Mesenteric fat pad (tissue), 1 donor: ENCODE measurements at places on chromosomes 7 and 10.

DNA sequence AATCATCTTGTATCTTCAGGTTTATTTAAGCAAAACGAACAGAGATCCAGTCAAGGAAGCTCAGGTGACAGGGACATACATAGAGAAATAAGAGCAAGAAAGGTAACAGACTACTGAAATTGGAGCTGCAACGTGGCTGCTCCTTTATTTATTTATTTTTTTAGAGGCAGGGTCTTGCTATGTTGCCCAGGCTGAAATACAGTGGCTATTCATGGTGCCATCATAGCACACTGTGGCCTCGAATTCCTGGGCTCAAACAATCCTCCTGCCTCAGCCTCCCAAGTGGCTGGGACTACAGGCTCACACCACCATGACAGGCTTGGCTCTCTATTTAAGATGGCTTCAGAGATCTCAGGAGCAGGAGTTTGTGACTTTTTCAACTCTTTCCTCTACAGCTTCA lies 46.4 kb downstream of the COL1A2 start:
- no peak for DNase-seq

DNA sequence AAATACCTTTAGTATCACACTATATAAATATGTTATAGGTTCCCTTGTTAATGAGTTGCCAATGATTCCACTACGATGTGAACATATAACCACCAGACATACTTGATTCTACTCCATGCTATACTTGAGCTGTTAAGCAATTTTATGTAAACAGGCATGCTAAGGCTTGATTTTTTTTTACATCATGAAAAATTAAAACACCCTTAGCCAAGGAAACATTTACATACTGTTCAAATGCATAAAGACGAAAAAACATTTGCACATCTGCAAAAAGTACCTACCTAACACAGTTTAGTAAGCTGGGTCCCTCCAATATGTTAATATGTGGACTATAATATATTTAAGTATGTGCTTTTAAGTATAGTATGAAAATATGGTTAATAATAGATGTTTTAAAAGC lies 9.0 kb upstream of the CABCOCO1 start:
- DNase-seq, result no peak

DNA sequence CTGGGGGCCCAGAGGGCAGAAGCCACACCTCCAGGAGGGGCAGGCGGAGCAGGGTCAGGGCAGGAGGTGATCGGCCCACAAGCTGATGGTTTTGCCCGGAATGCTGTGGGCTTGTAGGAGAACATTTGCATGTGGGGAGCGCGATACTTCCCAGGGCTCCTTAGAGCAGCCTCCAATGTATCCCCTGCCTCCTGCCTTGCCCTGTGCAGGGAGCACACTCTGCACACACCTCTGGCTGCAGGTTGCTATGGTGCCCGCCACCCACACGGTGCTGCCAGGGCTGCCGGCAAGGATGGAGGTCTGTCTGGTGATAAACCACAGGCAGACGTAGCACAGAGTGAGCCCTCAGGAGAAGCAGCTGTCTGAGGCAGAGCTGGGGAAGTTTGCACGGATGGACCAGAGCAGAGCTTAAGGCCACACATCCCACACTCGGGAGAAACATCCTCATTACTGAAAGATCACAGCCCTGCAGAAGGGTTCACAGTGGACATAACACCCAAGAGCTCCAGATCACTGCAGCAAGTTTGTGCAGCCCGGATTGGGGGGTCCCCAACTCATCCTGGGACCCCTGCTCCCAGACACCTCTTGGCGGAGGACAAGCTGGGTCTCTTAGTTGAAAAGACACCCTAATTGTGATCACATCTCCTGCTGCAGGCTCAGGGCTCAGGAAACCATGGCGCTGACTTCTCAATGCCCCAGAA lies 41.8 kb downstream of the VIPR2 start:
- DNase-seq, result peak; percentile 84

DNA sequence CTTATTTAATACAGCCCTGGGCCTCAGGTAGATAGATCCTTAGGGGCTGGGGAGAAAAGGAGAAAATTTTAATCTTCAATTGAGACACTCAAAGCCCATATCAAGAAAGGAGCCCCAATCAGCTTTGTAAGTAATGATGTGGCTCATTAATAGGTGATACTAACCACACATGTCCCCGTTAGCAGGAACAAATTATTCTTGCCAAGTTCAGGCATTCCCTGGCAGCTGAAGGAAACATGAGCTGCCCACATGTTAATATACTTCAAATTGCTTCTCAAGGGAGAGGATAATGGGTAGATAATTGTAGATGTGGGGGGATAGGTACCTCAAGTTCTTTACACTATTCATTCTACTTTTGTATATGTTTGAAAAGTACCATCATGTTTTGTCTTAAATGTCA lies 14.5 kb downstream of the IFIT5 start:
- no peak for DNase-seq

DNA sequence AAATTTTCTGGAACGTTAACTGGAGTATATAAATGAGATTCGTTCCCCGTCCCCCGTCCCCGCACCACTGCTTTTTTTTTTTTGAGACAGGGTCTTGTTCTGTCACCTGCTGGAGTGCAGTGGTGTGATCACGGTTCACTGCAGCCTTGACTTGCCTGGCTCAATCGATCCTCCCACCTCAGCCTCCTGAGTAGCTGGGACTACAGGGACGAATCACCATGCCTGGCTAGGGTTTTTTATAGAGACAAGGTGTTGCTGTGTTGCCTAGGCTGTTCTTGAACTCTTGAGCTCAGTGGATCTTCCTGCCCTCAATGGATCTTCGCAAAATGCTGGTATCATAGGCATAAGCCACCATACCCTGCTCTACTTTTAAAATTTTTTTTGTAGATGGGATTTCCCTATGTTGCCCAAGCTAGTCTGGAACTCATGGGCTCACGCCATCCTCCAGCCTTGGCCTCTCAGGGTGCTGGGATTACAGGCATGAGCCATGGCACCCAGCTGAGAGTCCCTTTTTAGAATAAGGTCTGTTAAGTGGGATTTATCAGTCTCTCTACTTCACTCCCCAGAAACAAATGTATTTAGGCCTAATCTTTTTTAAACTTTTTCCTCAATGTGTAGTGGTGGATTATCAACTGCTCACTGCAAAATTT lies 122.9 kb downstream of the LYZL1 start:
- DNase-seq, result no peak

DNA sequence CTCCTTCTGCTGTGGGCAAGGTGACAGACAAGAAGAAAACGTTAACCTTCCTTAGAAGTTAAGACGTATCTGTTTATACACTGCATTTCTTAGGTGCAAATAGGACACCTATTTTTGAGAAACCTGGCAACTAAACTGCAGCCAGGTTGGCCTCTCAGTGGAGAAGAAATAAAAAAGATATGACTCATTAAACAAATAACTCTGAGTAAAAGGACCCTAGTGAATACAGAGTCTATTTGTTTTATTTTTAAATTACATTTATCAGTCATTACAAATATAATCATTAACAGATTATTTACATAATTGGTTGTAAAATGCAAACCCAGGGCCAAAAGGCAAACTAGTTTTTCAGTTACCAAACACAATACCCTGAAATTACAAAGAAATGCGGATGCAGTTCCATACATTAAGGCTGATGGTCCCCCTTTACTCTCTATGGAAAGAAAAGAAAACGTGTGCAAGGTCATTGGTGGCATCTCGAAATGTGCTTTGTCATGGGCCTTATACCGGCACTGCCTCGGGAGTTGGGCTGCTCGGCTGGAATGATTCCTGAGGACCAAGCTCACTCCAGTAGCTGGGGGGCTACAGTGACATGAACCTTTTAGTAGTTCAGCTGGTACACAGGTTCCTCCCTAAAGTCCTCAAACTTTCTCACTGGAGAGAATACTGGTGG lies 38.4 kb downstream of the ADRB1 start:
- DNase-seq, result no peak

- DNase-seq, result no peak
Measured at GRCh38 chr10:26969145-26969926, 108.6 kb upstream of the ABI1 start.

- DNase-seq, result no peak
Measured at GRCh38 chr7:7548407-7548806, 12.7 kb upstream of the COL28A1 start.

DNA sequence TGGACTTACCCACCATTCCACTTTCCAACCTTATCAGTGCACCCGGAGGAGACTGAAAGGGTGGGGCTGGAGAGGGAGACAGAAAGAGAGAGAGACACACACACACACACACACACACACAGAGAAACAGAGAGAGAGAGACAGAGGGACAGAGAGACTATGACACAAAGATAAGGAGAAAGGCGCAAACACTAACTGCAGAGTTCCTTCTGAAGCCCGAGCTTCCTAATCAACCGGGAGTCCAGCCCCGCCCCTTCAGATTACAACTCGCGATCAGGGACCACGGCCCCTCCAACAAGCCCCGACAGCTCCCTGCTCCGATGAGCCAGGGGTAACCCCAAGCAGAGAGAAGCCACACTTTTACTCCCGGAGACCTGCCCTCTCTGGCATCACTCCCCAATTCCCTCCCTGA lies 499 bp downstream of the GAL3ST4 start:
- DNase-seq, result no peak

DNA sequence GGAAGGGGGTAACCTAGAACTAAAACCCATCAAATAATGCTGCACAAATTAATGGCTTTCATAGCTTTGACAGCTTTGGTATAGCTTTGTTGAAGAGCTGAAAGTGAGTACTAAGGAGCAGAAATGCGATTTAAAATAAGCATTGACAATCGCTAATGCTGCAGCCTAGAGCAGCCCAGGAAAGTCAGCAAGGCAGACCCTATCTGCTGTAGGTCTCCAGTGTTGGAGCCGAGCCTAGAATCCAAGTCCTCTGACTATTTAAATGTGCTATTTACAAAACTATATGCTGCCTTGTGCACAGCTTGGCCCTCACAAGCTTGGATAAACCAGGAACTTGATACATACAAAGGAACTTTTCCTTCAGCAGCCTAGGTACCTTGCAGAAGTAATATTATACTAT lies 64.9 kb upstream of the ASAH2 start:
- DNase-seq, result no peak

- no peak for DNase-seq
Measured at GRCh38 chr10:48773580-48773979, 88.9 kb downstream of the WDFY4 start.

- DNase-seq, result no peak
Measured at GRCh38 chr10:38159004-38159403, 64.9 kb downstream of the ZNF37A start.

DNA sequence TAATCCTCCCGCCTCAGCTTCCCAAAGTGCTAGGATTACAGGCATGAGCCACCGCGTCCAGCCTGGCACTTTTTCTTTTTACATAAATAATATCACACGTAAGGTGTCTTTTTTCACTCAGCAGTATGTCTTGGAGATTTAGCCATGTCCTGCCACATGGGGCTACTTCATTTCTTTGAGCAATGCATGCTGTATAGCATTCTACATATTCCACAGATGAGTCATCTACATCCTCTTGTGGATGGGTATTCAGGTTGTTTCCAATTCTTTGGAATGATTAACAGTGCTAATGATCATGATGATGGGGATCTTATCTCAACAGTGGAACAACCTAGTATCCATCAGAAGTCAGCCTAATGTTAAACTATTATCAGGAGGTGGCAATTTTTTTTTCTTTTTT lies 50.8 kb downstream of the ZNF503 start:
- DNase-seq, result no peak

DNA sequence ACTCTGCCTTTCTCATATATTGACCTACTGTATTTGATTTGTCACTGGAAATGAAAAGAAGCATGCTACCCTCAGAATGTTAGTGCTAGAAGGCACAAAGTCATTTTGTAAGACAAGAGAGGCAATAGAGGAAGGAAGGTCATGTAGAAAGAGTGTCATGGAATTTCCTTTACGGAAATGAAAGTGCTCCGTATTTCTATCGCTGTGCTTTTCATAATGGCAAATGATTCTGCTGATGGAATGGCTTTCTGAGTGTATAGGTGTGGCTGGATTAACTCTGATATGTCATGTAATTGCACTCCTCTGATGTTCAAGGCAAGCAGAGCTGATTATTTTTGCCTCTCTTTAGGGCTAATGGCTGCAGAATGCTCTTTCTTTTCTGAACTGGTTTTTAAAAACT lies 15.5 kb upstream of the STEAP4 start:
- DNase-seq, result no peak

DNA sequence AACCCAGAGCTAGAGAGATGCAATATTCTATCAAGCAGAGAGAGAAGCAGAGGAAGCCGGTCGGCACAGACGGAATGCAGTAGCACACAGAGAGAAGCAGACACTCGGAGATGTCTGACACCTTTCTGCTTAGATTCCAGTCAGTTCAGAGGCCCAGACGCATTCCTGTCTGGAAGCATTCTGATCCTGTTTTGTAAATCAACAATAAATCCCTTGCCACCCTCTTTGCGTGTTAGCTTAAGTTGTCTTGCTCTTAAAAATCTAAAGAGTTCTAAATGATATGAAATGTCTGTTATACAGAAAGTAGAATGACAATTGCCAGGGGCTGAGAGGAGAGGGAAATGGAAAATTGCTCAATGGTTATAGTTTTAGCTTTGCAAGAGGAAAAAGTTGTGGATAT lies 27.4 kb upstream of the ATRNL1 start:
- DNase-seq, result no peak

GRCh38 chr10:86968994-86969355 lies 693 bp downstream of the ADIRF start:
- DNase-seq, result no peak

DNA sequence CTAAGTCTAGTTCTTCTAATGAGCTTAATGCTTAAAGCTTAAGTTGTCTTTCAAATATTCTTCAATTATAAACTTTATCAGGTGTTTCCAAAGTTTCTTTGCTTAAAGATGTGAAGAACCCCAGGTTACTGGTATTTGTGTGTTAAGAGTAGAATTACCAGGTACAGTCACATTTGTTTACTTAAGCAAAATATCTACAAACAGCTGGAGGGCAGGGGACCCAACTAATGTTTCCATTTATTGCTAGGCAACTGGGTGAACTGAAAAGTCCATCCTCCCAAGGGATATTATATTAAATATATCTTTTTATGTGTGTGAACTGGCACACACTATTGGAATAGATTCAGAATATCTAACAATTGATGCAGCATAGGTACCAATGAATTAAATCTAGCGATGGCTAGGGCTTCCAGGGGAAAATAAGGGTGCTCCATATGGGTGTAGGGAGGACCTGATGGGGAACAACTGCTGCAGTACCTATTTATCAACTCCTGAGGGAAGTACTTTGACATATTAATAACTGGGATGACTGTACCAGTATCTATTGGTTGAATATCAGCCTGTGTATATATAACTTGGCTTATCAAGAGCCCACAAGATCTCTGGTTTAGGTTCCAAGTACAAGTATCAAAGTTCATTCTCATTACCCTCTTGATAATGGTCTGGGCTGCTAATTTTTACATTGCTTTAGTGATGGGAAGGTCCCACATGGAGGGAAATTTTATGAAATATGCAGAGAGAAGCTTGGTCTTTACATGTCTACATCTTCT lies 10.3 kb upstream of the AGR3 start:
- no peak for DNase-seq

GRCh38 chr10:24118246-24118645 lies 90.7 kb upstream of the KIAA1217 start:
- DNase-seq, result no peak

GRCh38 chr7:157692460-157693011 lies 355.7 kb downstream of the DNAJB6 start:
- peak; percentile 88 for DNase-seq

DNA sequence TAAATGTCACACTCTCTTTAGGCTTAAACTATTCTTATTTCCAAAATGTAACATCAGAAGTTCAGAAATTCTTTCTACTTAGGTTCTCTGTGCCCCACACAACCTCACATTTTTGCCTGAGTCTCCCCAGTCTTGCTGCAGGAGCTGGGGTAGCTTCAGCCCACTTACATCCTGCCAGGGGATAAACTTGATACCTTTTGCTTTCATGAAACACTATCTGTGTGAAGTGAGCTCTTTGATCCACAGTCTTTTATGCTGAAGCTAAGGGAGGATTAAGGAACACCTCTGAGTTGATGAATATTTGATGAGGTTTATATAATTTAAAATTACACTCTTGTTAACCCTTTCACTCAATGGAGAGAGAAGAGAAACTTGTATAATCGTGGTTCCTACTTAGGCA lies 341.0 kb downstream of the AUTS2 start:
- no peak for DNase-seq
